Omental fat pad (tissue), 4 donors: ENCODE measurements at places on chromosomes 3 and 15. TPM values are rescaled to one million over a fixed set of nuclear protein-coding genes. Genes with fewer than 3 reads are reported as not detected.

Gene MBD4
- 26.3 TPM for total RNA-seq

Gene FBXL22
- total RNA-seq = 2.8 TPM

Gene XYLB
- total RNA-seq = 4.1 TPM

Gene OCA2
- 1.1 TPM for total RNA-seq

Gene SERPINI2
- total RNA-seq = 2.7 TPM

Gene MLF1
- total RNA-seq = 15.6 TPM

Gene SUMF1
- total RNA-seq = 50.6 TPM

Gene FETUB
- not detected for total RNA-seq

Gene PRSS50
- not detected for total RNA-seq

Gene HESX1
- not detected for total RNA-seq

Gene RTP1
- total RNA-seq = not detected

Gene SYNM
- 13.6 TPM for total RNA-seq

Gene PATL2
- 1.7 TPM for total RNA-seq

Gene AEN
- 35.4 TPM for total RNA-seq

Gene RPUSD2
- 7.8 TPM for total RNA-seq

Gene AGBL1
- total RNA-seq = not detected

Gene SIN3A
- total RNA-seq = 26.6 TPM

Gene PLSCR4
- 84.7 TPM for total RNA-seq

Gene ADIPOQ
- total RNA-seq = 1,532 TPM

Gene NKTR
- 52.2 TPM for total RNA-seq

Gene OSTN
- not detected for total RNA-seq

Gene LRRC3B
- total RNA-seq = 0.09 TPM

Gene ALS2CL
- 9.0 TPM for total RNA-seq

Gene GOLGA8T
- total RNA-seq = not detected

Gene KBTBD13
- not detected for total RNA-seq
